ENCODE measurements at places on chromosomes 5 and 9.

- DNase-seq, result no peak
Measured at GRCh38 chr5:81268521-81269196, 32.7 kb upstream of the ZCCHC9 start.

- DNase-seq, result no peak
Measured at GRCh38 chr9:98357921-98358535, 102.6 kb upstream of the TBC1D2 start.

GRCh38 chr5:80976985-80977384 lies 16.8 kb downstream of the RASGRF2 start:
- no peak for DNase-seq

- DNase-seq, result no peak
Measured at GRCh38 chr5:75498208-75498777, 13.1 kb downstream of the CERT1 start.

DNA sequence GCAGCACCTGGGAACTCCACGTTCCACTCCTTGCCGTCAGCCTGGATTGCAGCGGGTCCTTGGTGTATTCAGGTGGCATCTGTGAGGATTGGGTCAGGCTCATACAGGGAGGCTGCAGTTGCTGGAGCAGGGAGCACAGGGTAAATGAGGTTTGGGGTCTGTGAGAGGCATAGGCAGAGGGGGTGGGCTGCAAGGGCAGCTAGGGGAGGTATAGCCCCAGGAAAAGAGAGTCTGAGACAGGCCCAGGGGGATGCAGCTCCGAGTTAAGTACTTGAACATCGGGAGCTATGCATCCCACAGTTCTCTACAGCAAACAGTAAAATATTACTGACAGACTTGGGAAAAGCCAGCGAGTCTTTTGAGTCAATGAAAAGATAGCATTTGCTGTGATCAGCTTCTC lies 101.6 kb downstream of the TRIO start:
- DNase-seq, result no peak

DNA sequence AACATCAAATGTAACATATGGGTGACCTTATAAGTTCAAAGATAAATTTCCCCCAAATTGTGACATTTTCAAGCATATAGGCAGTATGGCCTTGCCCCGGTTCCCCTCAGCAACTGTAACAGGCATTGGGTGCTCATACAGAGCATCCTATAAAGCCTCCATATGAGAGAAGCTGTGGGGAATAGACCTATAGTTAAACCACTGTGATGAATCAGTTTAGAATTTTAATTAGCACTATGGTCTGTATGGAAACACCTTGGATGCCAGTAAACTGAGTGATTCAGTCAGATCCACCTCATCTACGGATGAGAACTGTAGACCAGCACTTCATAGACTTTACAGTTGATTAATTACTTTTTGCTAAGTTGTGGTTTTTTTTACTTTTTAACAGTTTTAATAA lies 79.4 kb downstream of the ERCC6L2 start:
- DNase-seq, result no peak

- no peak for DNase-seq
Measured at GRCh38 chr9:113483676-113484257, 20.2 kb downstream of the RGS3 start.

- no peak for DNase-seq
Measured at GRCh38 chr5:179279347-179280094, 65.7 kb downstream of the ADAMTS2 start.

DNA sequence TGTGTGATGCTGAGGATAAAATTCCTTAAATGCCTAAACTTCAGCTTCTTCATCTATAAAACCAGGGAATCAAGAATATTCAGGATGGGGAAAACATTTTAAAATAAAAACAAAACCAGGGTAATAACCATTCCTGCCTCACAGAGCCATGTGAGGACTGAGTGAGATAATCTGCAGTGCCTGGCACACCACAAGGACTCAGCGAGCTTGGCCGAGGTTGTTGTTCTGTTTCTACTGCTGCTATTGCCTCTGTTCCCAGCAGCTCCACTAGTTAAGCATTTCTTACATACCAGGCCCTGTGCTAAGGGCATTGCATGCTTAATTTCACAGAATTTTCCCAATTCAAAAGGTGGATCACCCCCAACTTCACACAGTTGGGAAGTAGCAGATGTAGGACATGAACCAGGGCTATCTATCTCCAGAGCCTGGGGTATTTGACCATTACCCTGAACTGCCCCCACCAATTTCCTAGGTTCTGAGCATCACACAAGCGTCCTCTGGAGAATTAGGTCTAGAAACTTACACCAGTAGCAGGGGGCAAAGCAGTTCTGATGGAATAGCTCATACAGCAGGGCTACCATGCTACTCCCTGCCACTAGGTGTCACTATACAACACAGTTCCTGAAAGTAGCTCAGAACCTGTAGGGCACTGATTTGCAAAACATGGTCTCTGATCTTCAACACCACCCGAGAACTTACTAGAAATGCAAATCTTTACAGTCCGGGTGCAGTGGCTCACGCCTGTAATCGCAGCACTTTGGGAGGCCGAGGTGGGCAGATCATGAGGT lies 74.3 kb downstream of the LRSAM1 start:
- no peak for DNase-seq

DNA sequence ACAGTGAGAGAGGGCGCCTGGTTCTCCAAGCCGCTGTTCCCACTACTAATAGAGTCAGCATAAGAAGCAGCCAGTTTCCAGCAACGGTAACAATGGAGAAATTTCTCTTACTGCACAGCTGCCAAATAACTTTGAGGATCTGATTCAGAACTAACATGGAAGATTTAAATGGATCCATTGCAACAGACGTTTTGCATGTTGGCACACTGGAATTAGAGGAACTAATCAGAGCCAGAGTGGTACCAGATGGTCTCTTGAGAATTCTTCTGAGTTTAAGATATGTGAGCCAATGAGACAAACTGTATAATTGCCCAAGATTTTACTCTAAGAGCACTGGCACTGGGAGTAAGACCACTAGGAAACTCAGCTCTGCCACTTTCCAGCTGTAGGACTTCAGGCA lies 186.5 kb downstream of the EFNA5 start:
- no peak for DNase-seq

DNA sequence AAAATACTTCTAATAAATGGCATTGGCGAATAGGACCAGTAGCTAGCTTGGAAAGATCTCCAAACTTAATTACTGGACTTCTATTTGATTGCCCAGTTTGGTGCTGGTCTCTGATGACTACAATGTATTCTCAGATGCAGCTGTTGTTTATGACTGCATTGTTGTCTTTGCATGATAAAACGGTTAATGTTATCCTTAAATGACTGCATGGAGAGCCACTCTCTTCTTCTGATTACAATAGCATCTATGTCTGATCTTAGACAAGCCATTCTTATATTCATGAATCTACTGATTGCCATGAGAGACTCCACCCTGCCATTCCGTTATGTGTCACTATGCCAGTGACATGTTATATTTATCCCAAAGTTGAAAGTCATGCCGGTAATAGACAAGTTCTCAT lies 42.9 kb upstream of the ERBIN start:
- DNase-seq, result no peak

GRCh38 chr5:150448952-150449516 lies 505 bp downstream of the RPS14 start:
- no peak for DNase-seq

DNA sequence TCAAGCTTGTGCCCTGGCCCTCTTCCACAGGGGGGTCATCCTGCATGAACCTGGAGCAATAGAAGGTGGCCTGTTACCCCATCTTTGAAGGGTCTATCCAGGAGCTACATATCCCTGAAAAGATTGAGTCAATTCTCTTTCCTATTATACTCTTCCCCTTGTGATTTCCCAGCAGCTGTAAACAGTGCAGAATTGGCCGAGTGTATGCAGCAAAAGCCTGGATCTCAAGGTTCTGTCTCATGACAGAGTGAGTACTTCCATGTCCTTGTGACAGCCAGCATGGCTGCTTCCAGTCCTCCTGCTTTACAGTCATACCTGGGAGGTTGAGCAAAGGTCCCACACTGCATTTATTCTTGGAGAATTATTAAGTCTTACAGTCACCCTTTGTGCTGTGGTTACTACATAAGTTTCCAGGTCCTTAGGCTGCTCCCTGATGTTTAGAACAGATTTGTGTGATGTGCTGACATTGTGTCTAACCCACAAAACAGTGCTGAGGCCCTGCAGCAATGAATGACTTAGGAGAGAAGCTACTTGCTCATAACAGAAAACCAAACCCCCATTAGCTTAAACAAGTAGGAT lies 67.5 kb downstream of the NREP start:
- no peak for DNase-seq

DNA sequence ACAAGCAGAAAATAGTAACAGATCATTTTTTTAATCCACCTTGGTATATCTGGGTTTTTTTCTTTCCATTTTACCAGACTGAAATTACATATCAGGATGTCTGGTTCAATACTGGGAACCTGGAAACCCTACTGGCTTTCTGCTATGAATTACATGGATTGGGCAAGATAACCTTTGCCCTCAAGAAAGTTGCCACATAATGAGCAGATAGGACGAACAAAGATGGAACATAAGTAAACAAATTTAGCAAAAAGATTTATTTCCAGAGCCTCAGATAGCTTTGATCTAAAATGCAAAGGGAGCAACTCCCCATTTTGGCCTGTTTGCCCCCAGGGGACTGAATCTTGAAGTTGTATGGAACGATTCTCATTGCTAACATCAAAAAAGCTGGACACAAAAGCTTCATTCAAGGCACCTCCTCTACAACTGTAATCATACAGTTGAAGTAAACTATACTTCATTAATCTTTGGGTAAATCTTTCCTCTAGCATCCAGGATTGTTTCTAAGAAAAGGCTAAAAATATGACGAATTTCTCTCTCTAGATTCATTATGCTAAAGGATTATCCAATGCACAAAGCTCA lies 131.6 kb upstream of the PTGER4 start:
- DNase-seq, result no peak

DNA sequence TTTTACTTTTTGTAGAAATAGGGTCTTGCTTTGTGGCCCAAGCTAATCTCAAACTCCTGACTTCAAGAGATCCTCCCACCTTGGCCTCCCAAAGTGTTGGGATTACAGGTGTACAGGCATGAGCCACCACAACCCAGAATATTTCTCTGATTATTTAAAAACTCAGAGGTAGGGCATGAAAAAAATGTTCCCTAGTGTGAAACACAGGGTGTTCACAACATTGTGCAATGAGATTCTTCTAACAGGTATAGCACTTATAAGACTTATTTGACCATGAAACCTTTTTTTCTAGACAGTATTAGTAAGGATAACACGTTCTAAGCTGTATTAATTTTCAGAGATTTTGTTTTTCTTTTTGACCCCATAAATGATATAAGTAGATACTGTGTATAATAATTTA lies 13.1 kb upstream of the PTGER4 start:
- no peak for DNase-seq

- DNase-seq, result peak; percentile 19
Measured at GRCh38 chr9:107213561-107214028, 69.5 kb upstream of the RAD23B start.

DNA sequence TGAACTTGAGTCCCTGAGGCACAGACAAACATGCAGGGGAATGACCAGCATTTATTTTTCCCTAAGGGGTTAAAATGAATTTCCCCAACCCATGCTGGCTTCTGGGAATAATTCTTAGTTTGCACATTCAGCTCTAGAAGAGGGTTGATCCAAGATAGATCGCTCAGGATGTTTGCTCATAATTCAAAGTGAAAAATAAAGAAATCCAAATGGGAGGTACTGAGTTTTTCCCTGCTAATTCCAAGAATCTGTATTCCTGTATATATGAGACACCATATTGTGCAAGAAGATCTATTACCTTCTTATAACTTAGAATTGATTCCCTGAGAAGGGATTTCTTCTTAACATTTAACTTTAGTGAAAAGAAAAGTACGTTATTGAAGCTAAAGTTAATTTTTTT lies 96.2 kb downstream of the VCAN start:
- DNase-seq, result no peak

DNA sequence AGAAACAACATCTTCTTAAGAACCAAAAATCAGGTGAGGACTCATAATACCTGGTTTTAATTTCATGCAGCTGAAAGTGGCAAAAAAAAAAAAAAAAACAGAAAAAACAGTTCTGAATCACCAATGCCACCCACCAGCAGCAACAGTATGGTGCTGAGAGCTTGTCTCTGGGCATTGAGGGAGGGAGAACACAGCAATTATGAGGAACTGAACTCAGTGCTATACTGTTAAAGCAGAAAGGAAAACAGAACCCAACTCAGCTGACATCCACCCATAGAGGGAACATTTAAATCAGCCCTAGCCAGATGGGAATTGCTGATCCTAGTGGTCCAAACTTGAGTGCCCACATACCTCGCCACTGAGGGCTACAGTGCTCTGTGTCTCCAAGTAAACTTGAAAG lies 657.9 kb downstream of the ACTL7B start:
- no peak for DNase-seq

DNA sequence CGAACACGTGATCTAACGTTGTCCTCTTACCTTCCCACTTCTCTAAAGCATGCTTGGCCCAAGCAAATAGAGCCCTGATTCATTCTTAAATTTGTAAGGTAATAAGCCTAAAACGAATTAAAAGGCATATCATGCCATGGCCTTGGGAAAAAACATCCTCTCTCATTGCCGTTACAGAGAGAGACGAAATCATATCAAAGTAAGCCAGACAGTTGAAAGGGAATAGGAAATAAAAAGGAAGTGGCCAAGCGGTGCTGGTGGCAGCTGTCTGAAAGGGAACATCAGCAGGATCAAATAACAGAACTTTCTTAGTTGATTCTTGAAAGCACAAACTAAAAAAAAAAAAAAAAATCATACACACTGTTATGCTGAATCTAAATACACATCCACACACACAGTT lies 49.1 kb upstream of the CDH6 start:
- DNase-seq, result no peak

DNA sequence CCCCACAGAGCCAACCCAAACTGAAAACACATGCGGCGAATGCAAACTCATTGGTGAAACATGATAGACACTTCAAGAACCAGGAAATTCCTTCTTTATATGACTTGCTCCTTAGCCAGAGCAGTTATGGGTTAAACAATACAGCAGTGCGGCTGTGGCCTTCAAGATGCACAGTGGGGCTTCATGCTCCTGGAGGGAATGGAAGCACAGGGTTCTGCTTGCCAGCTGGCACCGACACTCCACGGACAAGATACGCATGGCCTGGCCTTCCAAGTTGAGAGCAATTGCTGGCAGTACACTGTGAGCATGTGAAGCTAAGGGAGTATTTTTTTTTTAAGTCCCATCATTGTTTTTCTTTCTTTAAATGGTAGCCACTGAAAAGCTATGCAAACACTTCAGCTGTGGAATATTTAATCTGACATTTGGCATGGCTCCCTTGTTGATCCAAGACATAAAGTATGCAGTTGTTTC lies 451.6 kb upstream of the CD180 start:
- DNase-seq, result no peak

DNA sequence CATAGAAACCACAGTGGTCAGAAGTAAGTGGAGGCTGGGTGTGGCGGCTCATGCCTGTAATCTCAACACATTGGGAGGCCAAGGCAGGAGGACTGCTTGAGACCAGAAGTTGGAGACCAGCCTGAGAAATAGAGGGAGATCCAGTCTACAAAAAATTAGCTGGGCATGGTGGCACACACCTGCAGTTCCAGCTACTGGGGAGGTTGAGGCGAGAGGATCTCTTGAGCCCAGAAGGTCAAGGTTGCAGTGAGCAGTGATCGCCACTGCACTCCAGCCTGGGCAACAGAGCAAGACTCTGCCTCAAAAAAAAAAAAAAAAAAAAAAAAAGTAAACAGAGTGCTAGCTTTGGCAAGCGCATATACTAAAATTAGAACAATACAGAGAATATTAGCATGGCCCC lies 24.6 kb downstream of the AK8 start:
- DNase-seq, result no peak
